ENCODE measurements at places on chromosomes 3 and 15.

GRCh38 chr15:24675332-24676144 is at the start of gene NPAP1:
TSS of gene NPAP1 (plus strand) at chr15:24675775. CDS start at chr15:24675868, 93 bp downstream.
- DNase-seq = no peak

GRCh38 chr3:66823009-66823397 is 175.1 kb upstream of the KBTBD8 start:
- DNase-seq = no peak

GRCh38 chr3:52781741-52782140 is 4.3 kb downstream of the ITIH1 start:
- DNase-seq = no peak

DNA sequence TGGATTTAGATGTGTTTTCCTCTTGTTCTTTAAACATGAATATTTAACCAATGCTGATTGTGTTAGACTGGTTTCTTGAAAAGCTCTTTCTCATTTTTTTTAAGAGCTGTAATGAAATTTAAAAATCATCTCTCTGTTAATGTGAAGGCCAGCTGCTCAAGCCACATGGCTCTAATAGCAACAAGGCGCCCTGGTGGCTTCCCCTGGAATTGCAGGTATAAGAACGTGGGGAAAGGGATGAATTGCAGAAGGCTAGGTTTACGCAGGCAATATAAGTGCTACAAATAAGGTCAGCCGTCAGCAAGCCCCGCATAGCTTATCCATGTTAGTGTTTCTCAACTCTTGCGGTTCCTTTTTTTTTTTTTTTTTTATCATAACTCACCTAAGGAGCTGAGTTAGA is 108.5 kb downstream of the SAMMSON start:
- no peak for DNase-seq

DNA sequence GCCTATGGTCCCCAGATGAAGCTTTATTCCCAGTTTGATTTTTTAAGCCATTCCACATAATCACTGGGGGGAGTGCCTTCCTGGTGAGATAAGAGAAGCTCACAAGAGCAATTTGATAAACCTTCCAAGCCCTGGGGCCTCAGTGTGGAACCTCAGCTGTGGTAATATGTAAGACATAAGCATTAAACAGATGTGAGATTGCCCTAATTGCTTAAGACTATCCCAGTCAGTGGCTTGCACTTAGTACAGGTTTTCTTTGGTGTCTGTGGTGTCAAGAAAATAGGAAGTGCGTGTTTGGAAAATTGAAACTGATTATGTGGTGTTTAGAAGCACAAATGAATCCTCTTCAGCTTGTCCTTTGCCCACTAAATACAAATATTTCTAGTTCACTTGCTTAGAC is 54.3 kb downstream of the LRRN1 start:
- DNase-seq = no peak

DNA sequence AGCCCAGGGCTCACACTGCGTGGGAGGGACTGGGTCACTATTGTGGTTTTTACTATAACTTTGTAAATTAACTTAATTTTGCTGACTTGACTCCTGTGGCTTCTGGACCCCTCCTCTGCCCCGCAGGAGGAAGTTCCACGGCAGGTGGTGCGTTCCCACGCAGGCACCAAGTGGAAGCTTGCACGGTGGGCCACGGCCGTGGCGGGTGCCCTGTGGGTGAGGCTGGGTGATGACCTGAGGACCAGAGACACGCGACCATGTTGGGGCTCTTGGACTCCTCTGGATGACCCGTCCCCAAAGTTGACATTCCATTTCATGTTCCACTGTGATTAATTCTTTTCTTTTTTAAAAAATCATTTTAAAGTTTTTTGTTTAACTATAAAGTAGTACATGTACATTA is 89.0 kb downstream of the FBLN2 start:
- DNase-seq = no peak

GRCh38 chr3:25144430-25144829 is 283.6 kb upstream of the RARB start:
- DNase-seq = no peak

DNA sequence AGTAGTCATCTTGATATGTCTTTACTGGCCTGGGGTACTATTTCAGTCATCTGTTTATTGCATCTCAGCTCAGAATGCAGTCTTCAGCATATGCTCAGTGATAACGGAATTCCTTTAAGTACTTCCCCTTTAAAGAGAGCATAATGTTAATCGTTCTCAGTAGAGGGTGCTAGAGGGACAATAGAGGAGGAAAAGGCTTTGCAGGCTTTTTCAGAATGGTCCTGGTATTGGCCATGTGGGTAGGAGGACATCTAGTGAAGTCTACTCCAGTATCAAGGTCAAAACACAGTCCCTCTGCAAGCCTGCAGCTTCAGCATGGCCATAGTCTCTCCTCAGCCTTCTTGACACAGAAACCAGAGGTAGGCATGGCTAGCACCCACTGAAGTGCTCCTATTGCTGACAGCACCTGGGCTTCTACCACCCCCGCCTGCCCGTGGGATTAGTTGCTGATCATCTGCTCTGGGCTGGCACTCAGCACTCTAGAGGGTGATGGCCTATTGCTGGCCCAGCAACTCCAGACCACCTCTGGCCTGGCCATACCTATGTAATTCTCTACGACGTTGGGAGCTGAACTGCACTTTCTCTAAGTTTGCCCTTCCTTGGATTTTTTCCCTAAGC is 65.4 kb downstream of the KCNH8 start:
- DNase-seq = no peak

DNA sequence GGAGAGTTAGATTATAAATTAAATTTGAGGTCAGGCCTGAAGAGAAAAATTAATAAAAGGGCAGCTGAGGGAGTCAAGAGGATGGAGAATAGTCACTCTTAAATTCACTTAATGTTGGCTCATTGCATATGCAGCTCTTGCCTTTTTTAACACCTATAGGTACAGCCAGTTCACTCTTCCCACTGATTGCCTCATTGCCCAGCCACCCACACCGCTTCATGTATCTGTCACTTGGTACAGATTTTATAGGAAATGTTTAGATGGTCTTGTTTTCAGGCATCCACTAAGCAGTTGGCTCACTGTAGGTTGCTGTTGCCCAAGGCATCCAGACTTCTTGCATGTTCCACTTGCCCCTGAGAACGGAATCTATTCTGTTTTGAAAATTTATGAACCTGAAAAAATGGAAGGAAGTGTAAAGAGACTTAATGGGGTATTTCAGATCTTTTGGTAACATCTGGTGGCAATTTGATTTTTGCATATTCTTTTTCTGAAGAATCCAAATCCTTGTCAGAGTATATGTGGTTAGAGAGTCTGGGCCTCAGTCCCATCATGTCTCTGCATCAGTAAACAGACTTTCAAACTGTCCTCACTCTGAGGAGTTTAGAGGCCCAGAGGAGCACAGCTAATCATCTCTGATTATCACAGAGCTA is 151.9 kb downstream of the RBPMS2 start:
- DNase-seq = no peak

DNA sequence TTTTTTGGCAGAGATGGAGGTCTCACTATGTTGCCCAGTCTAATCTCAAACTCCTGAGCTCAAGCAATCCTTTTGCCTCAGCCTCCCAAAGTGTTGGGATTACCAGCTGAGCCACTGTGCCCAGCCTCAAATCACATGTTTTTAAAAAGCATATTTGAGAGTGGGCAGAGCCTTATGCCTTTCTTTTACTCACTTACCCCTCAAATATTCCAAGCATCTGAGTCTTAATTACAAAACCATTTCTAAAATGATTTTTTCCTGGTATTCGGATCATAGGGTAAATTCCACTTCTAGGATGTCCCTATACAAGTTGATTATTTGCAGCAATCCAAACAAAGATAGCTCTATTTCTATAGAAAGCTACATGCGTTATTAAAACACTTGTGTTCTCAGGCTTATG is 106.1 kb downstream of the RFTN1 start:
- DNase-seq = no peak

DNA sequence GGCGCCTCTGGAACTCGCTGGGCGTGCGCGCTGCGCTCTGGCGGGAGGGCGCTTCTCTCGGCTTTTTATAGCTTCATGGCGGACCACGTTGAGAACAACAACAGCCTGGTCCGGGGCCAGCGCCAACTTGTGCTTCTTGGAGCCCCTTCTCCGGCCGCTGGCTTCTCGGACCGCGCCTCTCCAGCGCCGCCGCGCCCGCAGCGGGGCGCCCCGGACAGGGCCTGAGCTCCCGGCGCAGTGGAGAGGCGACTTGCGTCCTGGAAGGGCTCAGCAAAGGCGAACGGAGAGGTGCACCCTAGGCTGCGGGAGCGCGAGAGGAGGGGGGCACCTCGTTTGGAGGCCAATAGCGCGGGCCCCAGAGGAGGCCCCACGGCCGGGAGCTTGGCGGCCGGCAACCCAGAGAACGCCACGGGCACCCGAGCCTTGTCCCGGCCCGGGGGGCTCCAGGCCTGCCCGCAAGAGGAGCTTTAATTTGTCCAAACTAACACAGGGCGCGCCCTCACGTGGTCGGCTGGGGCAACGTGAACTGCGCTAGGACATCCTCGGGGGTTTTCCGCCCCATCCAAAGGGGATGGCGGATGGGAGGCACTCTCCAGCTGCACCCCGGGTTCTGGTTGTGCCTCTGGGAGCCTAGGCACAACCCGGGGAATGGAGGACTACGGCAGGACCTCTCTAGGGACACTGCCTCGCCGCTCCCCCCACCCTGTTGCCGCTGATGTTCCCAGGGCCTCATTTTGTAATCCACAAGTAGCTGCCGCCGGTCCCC is 37.8 kb downstream of the HMCES start:
- peak; percentile 65 for DNase-seq

GRCh38 chr15:52568601-52569585 is at the start of gene ARPP19:
TSS of gene ARPP19 (minus strand) at chr15:52569030. CDS start at chr15:52568892, 138 bp downstream.
- peak; percentile 70 for DNase-seq

DNA sequence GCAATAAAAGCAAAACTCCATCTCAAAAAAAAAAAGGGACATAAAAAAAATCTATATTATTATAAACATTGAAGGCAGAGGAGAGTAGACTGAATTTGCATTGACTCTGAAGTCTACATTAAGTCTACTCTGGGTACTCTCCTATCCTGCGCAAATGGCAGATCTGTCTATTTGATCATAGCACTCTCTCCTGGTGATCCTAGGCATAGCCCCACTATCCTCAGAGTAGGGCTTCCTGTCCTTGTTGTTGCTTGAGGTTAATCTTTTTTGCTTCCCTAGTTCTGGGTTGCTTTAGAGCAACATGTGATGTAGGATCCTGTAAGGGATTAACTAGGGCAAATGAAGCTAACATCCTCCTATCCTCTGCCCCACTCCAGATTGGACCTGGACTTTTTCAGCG is 82.1 kb upstream of the LRRFIP2 start:
- no peak for DNase-seq

DNA sequence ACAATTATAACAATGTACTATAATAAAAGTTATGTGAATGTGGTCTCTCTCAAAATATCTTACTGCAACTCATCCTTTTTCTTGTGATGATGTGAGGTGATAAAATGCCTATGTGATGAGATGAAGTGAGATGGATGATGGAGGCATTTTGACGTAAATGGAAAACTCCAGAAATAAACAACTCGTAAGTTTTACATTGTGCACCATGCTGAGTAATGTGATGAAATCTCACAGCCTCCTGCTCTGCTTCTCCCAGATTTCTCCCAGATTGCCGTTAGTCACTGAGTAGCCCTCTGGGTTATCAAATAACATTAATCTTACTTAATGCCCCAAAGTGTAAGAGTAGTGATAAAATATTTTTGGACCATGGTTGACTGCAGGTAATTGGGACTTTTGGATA is 64.8 kb upstream of the SLCO2A1 start:
- no peak for DNase-seq

DNA sequence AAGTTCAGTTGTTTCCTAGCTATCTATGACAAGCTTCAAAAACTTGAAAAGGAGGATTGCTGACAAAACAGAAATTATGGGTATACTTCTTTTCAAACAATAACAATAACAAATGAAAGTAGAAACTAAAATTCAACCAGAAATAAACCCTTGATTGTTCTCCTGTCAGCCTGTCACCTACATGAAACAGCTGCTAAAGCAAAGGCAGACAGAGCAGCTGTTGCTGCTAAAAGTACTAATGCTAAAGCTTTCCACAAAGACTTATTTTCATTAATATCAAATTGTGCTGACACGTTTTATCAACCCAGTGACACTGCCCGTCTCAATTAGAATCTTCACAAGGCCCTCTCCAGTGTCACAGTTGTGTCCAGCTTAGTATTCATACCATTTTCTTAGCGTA is 533.2 kb upstream of the GBE1 start:
- DNase-seq = no peak

GRCh38 chr15:38878926-38879325 is 314.3 kb upstream of the RASGRP1 start:
- no peak for DNase-seq

GRCh38 chr15:76991741-76992645 is 2.9 kb upstream of the PSTPIP1 start:
- DNase-seq = no peak

DNA sequence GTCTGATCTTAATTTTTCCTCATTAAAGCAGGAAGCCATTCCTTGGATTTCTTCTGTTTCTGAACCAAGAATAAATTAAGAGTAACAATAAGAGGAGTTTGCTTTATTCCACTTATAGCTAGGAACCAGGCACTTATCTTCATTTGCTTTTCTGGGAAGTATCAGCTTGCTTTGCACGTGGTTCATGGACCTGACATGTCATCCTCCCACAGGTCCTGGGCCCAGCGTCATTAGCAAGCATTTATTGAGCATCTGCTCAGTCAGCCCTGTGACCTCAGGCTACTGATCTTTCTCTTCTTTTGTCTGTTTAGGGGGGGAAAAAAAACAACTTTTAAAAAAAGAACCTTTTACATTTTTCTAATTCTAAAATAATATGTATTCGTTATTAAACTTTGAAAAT is 34.7 kb upstream of the CRTC3 start:
- no peak for DNase-seq

- no peak for DNase-seq
These were observed 4.2 kb downstream of the HHATL start for GRCh38 chr3:42698216-42698910.

GRCh38 chr3:108305484-108306172 is 9.3 kb downstream of the HHLA2 start:
- DNase-seq = no peak

- no peak for DNase-seq
These were observed 64.9 kb upstream of the POLG start for GRCh38 chr15:89399238-89400115.

DNA sequence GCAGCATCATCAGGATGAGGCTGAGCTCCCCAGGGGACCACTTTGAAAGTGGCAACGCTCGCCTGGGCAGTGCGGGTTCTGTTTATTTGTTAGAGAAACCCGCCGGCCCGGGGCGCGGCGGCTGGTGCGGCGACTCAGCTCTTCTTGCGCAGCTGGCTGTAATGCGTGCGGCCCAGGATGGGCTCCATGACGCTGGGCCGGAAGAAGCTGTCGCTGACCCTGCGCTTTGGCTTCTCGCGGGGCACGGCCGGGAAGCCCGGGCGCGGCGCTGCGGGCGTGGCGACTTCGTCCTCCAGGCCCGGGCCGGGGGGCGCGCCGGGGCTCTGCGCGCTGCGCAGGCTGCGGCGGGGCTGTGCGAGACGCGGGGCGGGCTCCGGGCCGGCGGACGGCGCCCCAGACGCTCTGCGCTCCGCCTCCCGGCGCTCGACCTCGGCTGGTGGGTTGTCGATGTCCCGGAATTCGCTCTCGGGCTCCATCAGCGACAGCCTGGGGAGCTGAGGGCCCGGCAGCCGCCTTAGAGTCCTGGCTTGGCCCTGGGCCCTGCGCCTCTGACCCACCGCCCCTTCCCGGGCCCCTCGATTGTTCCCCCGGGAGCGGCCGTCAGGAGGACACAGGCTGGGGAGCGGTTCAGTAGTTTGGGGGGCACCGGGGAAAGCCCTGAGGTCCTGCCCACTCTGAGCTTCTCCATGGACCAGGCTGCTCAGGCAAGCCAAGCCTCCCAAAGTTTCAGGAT is 10.3 kb upstream of the KIF7 start:
- no peak for DNase-seq
